ENCODE measurements at places on chromosomes 13 and 19.

- DNase-seq, result peak; percentile 41
Measured at GRCh38 chr19:11421371-11422098, 2.4 kb upstream of the RGL3 start.

DNA sequence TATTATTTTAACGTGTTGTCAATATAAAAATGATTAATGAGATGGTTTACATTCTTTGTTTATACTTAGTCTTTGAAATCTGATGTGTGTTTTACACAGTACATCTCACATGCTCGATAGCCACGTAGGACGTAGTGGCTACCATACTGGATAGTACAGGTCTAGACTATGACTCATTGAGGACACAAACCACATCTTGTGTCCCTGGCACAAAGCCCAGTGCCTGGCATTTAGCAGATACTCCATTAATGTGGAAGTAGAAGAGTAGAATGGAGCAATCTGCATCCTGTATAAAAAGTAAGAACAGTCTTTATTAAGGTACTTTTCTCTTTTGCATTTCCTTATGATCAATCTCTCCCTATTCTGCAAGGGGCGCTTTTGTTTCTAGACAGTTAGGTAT, 49.0 kb upstream of the FRY start:
- no peak for DNase-seq

DNA sequence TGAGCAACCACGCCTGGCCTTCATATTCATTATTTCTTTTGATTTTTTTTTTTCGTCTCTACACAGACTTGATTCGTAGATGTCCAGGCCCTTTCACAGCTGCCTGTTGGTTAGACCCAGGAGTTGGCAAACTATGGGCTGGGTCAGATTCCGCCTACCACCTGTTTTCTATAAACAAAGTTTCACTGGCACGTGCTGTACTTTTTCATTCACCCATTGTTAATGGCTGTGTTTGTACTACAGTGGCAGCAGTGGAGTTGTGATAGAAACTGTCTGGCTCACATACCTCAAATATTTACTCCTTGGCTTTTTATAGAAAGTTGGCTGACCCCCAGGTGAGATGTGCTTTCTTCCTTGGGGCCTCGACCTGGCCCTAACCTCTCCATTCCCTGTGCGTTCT, 72.9 kb upstream of the TEX29 start:
- DNase-seq, result no peak

DNA sequence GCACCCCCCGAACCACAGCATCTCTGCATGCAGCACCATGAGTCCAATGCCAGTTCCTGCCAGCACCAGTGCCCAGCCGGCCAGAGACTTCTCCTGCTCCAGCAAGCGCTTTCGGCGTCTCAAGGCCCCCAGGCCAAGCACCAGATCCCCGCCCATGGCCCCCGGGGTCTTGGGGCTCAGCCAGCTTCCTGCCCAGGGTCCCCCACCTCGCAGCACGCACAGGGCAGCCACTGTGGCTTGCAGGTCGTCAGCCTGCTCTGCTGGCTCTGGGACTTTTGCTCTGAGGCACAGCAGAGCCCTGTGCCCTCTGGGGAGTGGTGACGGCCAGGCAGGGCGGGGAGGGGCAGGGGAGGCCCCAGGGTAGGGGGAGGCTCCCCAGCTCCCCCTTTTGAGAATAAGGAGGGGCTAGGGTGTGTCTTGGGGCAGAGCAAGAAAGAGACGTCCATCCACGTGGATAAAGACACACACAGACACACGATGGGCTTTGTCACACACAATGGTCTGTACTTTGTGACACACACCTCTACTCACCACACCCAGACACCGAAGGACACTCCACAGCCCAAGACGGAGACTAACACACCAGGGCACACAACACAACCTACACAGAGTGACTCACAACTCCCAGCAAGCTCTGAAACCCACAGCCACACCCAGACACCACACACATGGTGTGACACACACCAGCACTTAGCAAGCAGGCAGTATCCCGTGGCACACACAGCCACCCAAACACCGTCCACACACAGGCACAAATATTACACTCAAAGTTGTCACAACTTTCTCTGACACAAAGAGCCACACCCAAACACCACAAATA, at the start of gene KCNN4:
Gene KCNN4, minus strand, starts transcription at position 268 of the 820 bp plus-strand sequence. Its CDS starts 112 bp downstream, at position 156.
- peak; percentile 74 for DNase-seq

DNA sequence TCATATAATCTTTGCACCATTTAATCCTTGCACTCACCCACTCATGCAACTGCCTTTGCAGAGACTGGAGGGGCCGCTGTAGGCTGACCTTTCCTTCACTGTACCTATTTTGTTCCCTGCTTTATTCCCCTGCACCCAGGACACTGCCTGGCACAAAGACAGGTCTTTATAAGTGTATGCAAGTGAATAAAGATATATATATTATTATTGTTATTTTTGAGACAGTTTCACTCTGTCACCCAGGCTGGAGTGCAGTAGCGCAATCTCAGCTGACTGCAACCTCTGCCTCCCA, 3.8 kb downstream of the ALOX5AP start:
- DNase-seq, result no peak

DNA sequence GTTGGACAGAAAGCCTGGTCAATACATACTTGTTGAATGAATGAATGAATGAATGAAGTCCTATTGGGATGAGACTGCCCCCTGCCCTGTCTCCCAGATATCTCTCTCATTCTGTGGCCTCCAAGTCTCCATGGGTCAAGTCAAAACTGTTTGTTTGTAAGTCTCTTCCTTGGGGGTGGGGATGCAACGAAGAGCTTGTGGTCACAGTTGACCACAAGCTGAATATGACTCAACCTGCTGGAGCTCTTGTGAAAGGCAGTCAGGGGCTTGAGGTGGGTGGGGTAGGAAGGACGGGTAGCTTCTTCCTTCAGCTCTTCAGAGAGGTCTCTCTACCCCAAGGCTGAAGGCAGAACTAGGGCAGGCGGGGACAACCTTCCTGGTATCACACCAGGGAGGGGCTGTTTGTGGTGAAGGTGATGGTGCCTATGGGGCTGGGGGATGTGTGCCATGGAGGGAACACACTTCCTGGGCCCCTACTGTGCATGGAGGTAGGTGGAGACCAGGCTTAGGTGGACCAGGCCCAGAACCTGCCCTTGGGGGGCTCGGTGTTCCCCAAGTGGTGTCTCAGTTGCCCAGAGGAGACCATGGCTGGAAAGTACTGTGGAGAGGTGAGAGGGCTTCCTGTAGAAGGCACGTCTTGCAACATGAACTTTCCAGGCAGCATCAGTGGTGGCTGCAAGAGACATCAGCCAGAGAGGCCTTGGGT, 8.0 kb downstream of the MYO1F start:
- DNase-seq, result peak; percentile 47

DNA sequence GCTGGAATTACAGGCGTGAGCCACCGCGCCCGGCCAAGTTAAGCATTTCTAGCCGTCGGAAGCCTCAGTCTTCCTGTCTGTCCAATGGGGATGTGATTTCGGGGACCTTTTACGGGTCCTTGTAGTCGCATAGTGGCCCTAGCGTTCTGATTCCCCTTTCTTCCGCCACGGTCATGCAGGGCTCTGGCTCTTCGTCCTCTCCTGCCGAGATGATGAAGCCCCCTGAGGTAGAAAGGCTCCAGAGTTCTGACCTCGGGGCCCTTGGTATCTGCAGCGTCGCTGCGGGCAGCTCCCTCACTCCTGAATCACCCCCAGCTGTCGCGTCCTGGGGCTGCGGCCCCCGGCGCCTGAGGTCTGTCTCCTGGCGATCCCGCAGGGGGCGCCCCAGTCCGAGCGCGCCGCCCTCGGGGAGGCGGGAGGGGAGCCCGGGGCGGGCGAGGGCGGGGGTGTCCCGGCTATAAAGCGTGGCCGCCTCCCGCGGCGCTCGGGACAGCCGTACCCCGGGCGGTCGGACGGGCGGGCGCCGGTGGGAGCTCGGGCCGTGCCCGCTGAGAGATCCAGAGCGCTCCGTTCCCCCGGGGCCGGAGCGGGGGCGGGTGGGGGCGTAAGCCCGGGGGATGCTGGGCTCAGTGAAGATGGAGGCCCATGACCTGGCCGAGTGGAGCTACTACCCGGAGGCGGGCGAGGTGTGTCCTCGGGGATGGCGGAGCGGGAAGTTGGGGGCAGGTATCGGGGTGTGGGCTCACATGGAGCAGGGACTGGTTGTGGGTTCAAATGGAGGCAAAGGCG, at the start of gene FOXA3:
Gene FOXA3, plus strand, starts transcription at position 487 of the 789 bp plus-strand sequence. Its CDS starts 131 bp downstream, at position 618.
- DNase-seq, result peak; percentile 69

DNA sequence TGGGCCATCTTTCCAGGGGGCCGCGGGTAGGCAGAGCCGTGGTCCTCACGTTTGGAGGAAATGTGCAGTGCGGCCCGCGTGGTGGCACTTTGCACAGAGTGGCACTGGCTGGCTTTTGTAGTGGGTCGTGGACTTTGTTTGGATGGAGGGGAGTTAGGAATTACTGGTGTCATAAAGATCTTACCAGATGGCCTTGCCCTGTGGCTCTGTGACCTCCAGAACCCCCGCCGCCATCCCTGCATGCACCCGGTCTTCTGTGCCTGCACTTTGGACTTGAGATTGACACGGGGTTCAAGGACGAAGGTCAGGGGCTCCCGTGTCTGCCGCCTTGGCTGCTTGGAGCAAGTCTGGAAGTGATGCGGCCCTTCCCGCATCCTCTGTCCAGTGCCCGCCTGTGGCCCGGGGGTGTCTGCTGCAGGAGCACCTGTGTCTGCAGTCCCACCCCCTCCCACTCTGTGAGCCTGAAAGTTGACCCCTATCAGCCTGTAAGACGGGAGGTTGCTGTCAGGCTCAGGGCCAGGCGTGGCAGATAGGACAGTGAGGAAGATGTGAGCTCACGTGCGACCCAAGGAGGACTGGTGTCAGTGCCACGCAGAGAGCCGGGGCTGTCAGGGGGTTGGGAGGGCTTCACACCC, 2.2 kb downstream of the GNA11 start:
- no peak for DNase-seq

DNA sequence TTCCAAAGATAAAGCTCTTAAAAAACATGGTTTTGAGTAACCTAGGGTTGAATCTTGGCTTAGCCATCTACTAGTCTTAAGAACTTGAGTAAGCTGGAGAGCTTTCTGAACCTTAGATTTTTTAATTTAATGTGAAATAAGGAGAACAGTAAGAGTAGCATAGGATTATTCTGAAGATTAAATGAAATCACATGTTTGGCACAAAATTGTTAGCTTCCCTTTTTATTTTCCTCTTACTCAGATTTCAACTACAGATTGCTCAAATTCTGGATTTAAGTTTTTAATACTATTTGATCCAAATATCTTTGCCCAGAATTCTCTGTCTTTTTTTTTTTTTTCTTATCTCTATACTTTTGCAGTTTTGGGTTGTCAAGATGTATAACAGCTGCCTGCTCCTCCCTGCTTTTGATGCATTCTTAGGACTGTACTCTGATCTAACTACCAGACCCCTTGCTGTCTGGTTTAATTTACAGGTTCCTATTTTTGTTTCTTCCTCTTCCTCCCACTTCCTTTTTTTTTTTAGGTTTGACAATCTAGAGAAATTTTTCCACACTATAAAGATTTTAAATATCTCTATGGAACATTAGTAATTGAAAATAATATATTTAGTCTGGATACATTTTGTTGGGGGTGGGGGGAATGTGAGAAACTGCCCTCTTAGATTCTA, 12.3 kb downstream of the POMP start:
- no peak for DNase-seq

- DNase-seq, result no peak
Measured at GRCh38 chr13:70571221-70571620, 463.0 kb upstream of the KLHL1 start.

DNA sequence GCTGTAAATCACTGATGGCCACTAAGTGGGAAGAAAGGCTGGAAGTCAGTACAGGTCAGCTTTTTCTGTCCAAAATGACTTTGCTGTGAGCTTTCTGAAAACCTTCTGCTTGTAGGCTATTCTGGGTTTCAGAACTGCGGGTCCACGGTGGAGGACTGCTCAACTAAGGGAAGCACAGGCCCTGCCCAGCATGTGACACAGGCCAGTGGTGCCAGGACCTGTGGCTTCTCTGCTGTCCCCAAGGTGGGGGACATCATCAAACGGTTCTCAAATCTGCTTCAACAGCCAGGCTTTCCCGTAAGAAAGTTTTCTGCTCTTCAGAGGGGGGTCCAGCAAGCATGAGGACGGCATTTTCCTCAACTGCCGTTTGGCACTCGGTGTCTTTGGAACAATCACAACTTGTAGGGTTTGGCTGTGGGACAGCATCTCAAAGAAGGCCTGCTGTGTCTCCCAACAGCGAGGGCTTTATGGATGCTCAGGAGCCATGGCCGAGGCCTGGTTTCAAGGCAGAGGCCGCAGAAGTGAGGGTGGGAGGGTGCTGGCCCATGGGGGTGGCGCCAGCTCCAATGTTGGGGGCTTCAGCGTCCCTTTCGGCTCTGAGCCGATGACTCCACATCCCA, 3.8 kb downstream of the SGTA start:
- DNase-seq, result no peak

DNA sequence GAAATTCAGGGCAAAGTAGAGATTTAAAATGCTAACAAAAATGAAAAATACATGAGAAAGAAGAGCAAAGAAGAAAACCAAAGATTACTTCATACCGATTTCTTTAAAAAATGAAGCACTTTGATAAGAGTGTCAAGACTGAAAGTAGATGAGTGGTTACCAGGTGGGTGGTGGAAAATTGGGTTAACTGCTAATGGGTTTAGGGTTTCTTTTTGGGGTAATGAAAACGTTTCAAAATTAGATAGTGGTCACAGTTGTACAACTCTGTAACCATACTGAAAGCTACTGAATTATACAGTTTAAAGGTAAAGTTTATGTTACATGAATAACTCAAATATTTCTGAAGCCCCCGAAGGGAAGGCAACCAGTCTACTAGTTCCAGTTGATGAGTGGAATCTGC, 179.4 kb downstream of the NDFIP2 start:
- DNase-seq, result no peak

DNA sequence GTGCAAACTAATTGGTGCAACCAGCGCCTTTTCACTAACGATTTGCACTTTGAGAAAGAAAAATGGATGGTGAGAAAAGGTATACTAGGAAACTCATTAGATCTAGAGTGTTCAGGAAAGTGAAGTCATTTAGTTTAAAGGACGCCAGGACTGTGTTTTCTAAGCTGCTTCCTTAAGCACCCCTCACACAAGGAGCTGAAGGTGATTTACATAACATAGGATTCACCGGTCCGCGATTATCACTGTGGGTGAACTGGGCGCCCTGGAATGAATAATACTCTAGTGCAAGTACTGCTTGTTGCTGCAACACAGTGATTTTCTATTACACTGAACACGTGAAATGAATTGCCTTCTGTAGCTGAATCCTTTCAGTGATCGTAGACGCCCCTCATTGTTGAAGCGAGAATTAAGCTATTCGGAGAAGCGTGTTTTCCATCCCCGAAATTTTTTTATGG, 2.6 kb upstream of the MAB21L1 start:
- DNase-seq, result no peak

- no peak for DNase-seq
Measured at GRCh38 chr13:94335761-94336526, 143.5 kb downstream of the DCT start.
